ENCODE measurements at places on chromosomes 11 and 22.

- no peak for DNase-seq
These were observed 304.6 kb downstream of the CADM1 start for GRCh38 chr11:115199481-115200069.

GRCh38 chr11:44305470-44306051 lies 4.4 kb downstream of the ALX4 start:
- no peak for DNase-seq

- DNase-seq = no peak
These were observed 77.8 kb downstream of the DGCR2 start for GRCh38 chr22:19044381-19044780.

GRCh38 chr22:23774114-23774921 lies 1.7 kb downstream of the MMP11 start:
- no peak for DNase-seq

GRCh38 chr11:16291729-16292128 lies 64.6 kb downstream of the SOX6 start:
- no peak for DNase-seq

DNA sequence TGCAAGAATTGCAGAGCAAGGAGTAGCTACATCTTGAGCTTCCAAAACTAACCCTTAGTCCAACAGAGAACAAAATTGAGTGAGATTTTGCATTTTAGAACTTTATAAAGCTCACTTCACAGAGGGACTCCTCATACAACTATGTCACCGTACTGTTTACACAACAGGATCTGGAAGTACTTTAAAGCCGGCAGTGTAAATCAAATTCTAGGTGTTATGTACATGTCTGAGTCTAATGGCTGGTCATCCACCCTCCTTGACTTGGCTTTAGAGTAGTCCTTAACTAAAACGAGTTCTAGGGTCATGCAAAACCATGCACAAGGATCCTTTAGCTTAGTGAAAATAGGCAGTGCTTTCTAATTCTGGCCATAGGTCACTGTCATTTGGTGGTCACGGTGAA lies 23.5 kb downstream of the IRAG1 start:
- DNase-seq = no peak

- DNase-seq = peak; percentile 32
These were observed 17.6 kb downstream of the C22orf31 start for GRCh38 chr22:29043906-29044575.

GRCh38 chr11:111018566-111018965 lies 227.0 kb upstream of the POU2AF2 start:
- no peak for DNase-seq

- no peak for DNase-seq
These were observed 29.8 kb upstream of the MSANTD2 start for GRCh38 chr11:124829986-124830385.

- no peak for DNase-seq
These were observed 2.4 kb upstream of the SGSM3 start for GRCh38 chr22:40368016-40368415.

Data from GM04504 (cell line).